ENCODE measurements at places on chromosomes 7 and 10.

DNA sequence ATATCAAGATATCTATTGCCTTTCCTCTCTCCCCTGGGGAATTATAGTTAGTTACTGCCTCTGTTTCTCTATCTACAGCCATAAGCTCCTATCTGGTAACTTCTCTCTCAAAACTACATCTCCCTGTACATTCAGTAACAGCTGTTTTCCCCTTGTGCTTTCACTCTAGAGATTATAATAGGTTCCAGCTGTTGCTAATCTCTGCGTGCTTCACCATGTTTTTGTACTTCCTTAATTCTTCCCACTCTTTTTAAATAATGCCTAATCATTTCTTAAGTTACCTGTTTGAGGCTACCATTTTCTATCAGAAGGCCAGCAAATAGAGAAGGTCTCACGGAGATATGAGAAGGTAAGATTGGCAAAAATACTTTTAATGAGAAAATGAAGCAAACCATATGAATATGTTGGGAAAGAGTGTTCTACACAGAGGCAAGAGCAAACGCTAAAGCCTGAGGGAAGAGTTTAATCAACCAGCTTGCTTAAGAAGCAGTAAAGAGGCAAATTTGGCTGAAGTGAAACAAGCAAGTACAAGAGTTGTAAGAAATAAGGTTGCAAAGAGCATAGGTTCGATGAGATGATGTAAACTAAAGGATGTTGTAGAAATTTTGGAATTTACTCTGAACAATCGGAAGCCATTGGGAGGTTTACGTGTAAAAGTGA lies 101.9 kb upstream of the HGF start:
- DNase-seq, result no peak

- DNase-seq, result no peak
Measured at GRCh38 chr10:13617116-13617515, 30.4 kb downstream of the PRPF18 start.

DNA sequence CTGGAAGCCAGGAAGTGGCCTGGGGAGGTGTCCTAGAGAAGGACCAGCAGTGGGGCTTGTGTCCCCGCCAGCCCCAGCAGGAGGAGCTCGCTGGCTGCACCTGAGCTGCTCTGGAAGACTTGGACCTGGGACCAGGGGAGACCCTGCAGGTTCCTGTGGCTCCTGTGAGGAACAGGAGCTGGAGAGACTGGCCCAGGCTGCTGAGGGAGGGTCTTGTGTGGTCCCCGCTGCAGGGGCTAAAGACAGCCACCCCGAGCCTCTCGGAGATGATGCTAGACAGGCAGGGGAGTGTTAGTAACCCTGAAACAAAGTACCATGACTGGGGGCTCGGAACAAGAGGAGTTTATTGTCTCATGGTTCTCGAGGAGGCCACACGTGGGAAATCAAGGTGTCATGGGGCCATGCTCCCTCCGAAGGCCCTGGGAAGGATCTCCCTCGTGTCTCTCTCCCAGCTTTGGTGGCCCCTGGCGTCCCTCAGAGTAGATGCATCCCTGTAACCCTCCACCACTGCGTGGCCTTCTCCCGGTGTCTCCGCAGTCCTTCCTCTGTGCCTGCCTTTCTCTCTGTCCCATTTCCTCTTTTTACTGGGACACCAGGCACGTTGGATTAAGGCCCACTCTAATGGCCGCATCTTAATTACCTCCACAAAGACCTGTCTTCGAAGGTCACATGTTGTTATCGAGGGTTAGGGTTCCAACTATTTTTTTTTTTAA lies 348.4 kb downstream of the GLRX3 start:
- no peak for DNase-seq

GRCh38 chr7:78441737-78442136 lies 643.2 kb downstream of the PHTF2 start:
- no peak for DNase-seq

DNA sequence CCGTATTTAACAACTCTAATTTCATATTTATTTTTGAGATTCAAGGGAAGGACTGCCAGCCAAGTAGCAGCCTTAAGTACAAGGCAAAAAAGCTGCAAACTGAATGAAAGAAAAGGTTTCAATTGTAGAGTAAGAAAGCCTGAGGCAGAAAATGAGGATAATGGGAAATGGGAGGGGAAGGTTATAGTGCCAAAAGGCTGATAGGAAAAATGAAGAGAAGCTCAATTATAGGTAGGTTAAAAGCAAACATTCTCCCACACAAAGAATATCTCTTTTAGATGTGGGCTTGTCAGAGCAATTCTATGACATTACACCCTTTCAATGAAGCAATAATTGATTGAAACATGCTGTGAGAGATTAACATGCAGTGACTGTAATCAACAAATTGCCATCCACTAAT lies 175.3 kb downstream of the RAPGEF5 start:
- DNase-seq, result no peak
